ENCODE measurements at places on chromosomes 1 and 21.

DNA sequence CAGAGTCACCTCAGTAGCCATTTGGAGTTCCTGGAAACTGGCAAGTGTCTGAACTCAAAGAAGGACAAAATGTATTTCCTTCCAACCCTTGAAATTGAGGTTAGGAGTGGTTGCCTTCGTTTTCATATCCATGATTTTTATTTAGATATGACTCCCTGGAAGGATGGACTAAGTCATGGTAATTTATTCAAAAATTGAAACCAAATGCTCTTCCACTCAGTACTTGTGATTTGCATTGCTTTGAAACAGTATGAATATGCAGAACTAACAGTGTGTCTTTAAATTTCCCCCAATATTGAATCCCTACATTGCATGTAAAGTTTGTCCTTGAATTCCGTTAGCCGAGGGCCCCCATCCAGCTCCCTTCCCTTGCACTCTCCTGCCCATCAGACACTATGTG, 112.1 kb upstream of the DNAH14 start:
- DNase-seq = no peak

GRCh38 chr1:205072286-205072685, 12.0 kb downstream of the TMEM81 start:
- no peak for DNase-seq

DNA sequence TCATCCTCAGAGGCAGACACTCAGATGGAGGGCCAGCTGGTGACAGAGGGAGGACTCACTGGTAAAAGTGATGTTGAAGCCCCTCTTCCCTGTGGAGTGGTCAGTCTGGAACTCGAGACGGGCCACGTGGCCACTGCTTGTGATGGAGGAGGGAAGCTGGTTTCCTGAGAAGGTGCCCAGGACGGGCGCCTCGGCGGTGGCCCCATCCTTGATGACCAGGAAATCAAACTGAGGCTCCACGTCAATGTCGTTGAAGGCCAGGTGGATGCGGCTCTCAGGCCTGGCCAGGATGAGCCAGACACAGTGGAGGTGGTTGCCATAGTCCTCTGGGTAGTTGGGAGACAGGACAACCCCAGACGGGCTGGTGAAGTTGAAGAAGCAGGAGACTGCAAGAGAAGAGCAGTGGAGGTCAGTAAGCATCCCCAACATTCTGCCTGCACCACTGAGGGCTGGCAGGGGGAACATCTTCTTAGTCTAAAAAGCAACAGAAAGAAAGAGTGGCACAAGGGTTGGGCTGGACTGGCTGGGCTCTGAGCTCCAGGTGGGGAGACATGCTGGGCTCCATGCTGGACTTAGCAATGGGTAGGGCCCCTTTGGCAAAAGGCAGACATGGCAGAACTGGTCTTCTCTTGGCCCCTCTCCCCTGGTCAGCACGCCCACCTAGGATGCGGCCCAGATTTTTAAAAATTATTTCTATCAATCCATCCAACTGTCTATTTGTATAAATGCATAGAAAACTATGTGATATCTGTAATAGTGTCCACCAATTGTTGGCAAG, 120.5 kb upstream of the HMGB4 start:
- no peak for DNase-seq

DNA sequence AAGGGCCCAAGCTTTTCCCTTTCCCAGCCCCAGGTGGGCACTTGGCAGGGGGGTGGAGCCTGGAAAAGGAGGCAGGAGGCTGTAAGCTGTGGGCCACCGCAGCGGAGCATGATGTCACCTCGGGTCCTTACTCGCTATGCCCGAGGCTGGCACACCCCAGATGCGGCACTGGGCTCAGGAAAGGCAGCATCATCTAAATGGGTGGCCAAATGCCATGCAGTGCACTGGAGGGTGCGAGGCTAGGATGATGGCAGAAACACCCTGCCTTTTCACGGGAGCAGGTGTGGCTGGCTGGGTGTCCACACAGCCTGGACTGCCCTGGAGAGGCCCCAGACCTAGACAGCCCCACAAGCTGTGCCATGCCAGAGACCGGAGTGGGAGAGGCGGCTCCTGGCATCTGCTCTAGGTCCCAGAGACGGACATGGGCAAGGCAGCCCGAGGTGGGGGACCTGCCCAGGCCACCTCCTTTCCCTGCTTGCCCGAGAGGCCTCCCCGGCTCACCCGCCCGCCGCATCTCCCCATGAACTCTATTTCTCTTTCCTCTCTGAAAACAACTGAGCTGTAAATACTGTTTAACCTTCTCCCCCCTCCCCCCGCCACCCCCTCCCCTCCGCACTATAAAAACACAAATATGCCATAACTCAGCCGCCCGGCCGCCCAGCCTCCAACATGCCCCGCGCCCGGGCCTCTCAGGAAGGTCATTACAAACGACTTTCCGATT, 124.7 kb downstream of the CASZ1 start:
- no peak for DNase-seq

GRCh38 chr1:58412071-58412580, 134.4 kb downstream of the OMA1 start:
- DNase-seq = no peak

GRCh38 chr1:62689524-62689923, 1.3 kb upstream of the DOCK7 start:
- DNase-seq = no peak

DNA sequence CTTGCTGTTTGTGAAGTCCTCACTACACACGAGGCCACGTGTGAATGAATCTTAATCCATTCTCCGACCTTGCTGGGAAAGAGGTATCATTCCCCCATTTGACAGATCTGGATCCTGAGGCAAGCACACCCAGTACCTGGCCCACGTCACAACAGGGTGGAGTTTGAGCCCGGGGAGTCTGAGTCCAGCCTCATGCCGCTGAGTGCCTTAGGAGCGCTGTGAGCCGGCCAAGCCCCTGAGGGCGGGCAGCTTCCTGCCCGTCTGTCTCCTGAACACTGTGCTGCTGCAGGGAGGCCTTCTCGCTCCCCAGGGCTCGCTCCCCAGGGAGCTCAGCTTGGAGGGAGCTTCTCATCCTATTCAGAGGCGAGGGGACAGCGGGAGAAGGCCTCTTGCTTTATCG, 29.7 kb downstream of the SLC45A1 start:
- no peak for DNase-seq

- DNase-seq = no peak
Observed at GRCh38 chr1:214022229-214022791, 34.5 kb downstream of the PROX1 start.

GRCh38 chr1:53899206-53899628, 5.2 kb downstream of the DIO1 start:
- DNase-seq = no peak

DNA sequence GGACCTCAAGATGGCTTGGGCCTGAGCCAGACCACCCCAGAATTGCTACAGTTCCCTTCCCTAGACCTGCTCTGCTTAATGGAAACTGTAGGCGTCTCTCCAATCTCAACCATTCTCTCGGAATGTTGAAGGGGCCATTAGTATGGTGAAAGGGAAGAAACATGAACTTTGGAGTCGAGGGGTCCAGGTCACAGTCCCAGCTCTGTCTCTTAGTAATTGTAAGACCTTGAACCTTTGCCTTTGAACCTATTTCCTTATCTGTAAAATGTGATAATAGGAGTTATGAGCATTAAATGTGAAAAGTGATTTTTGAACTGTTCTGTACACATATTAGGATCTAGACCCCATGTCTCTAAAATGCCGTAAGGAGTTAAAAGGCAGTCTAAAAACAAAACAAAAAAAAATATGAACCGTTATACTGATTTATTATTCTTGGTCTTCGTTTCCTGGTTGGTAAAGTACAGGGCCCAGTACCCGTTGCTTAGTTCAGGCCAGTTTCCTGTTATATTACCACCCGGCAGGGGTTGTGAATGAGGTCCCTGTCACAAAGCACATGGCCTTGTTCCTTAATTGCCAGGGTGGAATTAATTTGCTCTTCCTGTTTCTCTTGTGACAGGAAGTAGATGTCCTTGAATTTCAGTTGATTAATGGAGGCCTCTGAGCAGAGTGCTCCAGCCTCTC, 42.3 kb downstream of the TCEANC2 start:
- no peak for DNase-seq

DNA sequence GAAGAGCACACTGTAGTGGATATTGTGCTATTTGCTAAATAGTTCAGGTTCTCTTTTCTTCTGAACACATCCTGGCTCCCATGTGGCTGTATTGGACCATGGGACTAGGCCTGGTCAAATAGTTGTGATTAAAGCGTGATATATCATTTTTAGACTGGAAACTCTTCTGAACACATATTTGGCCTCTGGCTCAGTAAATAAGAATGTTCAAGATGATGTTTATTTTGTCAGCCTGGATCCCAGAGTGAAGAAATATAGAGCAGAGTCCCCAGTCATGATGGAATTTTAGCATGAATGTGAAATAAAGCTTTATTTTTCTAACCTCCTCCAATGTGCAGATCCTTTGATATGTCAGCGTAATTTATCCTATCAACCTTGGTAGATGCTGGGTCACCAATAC, 542.6 kb downstream of the ADGRL2 start:
- no peak for DNase-seq

GRCh38 chr1:165501330-165501969, 42.4 kb upstream of the LRRC52 start:
- no peak for DNase-seq

DNA sequence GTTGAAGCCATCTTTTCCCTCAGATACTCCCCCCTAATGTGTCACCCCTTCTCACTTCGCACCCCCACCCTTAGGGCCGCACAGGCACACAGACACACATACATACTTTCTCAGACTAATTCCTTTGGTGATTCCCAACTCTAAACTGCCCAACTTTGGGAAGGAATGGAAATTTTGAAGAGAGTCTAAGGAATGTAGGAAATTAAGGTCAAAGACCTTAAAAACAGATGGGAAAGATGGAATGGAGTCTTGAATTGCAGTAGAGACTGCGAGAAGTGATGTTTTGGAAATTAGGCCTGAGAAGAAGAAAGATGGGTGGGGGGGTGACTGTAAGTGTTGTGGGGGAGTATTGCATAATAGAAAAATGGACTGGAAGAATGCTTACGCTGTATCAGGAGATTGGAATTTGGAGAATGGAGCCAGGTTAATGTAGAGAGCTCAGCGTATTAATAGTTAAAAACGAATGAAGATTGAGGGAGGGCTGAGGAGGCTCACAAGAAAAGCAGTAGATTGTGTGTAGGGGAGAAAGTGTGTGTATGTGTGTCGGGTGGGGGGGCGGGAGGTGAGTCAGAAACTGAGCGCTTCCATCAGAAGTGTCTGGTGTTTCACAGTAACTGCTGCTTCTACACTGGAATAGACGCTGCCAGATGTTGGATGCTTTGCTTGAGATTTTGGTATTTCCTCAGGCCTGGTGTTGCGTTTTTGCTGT, 1.7 kb downstream of the PIP5K1A start:
- no peak for DNase-seq

DNA sequence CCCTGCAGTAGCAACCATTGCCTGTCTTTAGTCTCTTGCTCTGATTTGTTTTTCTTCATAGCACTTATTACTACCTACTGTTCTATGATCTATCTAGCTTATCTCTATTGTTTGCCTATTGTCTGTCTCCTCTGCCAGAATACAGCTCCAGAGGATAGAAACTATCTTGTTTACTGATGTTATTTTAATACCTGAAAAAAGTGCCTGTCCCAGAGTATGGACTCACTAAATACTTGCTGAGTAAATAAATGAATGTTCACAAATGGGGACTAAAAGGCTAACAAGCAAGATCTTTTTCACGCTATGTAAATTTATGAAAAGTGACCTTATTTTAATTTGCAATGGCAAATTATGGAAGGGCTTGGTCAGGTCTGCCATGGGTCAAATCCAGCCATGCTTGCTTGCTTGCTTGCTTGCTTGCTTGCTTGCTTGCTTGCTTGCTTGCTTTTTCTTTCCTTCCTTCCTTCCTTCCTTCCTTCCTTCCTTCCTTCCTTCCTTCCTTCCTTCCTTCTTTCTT, 145.3 kb downstream of the TGFB2 start:
- DNase-seq = no peak

DNA sequence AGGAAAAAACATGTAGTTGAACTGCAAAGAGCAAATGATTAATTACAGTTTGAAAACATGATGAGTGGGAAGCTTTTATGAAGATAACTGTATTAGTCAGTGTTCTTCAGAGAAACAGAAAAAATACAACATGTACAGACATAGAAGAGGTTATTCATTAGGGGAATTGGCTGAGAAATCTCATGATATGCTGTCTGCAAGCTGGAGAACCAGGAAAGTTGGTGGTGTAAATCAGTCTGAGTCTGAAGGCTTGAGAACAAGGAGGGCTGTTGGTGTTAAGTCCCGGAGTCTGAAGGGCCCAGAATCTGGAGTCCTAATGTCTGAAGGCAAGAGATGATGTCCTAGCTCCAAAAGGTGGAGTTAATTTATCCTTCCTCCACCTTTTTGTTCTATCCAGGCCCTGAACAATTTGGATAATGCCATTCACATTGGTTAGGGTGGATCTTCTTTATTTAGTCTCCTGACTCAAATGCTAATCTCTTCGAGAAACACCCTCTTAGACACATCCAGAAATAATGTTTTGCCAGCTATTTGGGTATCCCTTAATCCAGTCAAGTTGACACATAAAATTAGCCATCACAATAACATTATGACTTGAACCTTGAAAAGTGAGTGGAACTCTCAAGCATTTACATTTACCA, 672.9 kb upstream of the PTBP2 start:
- DNase-seq = no peak

DNA sequence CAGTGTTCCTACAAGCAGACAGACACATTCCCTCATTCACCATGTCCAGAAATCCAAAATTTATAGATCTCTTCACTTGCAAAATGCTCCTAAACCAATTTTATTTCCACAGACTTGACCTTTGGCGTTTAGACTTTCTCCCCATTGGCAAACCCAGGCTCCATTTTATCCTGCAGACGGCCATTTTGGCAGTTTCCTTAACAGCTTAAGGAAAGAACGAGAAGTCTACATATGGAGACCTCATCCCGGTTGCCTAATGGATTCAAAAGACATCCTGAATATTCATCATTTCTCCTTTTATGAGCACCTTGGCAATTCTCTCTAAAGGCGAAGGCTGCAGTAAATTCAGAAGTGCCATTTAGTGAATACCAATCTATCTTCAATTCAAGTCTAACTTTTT, 132.9 kb downstream of the HLX start:
- no peak for DNase-seq

GRCh38 chr1:150621497-150622302, 7.7 kb downstream of the ENSA start:
- DNase-seq = peak; percentile 67

- DNase-seq = no peak
Observed at GRCh38 chr1:231871878-231872277, 245.3 kb downstream of the DISC1 start.

DNA sequence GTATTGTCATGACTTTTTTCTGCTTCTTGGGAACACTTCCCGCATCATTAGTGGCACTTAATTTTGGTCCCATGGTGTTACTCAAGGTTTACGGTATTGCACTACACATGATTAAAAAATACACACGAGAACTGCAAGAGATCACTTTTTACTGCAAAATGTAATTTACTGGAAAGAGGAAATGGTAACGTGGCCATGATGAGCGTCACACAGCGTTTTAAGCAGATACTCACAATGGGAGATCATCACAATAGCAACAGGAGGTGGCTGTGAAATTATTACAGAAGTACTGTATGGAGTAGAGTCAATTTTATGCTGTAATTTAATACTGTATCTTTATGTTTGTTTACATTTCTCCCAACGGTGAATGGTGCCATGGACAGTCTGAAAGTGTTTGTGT, 1510.3 kb downstream of the AMY1C start:
- DNase-seq = no peak

- DNase-seq = peak; percentile 67
Observed at GRCh38 chr21:35048706-35049617, at the start of gene RUNX1. TSS of gene RUNX1 (minus strand) at chr21:35049302.
